ENCODE measurements at places on chromosomes 6 and 20. TPM values are rescaled to one million over a fixed set of nuclear protein-coding genes. Genes with fewer than 3 reads are reported as not detected.

- no peak for DNase-seq
These were observed 7.2 kb downstream of the HLA-G start for GRCh38 chr6:29834564-29835436.

DNA sequence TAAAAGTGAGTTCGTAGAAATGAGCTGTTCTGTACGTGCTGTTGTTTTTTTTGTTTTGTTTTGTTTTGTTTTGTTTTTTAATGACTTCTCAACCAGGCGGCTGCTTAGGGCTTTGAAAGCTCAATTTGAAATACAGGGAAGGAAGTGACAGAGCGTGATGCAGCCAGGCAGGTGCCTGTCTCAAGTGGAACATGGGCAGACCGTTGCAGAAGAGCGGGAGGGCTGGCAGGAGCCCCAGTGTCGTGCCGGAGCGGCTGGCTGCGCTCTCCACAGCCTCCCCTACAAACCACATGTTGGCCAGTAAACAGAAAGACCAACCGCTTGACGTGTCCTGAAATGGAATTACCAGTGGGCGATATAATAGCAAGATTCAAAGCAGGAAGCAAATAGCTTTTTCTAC lies 164.9 kb upstream of the RREB1 start:
- no peak for DNase-seq

GRCh38 chr20:17155401-17155800 lies 71.4 kb upstream of the PCSK2 start:
- DNase-seq, result no peak

GRCh38 chr20:24470746-24471582 lies 1.5 kb downstream of the SYNDIG1 start:
- no peak for DNase-seq

Gene NCOA7
- 33.7 TPM for polyA plus RNA-seq

Gene KCNK15
- polyA plus RNA-seq, result 0.64 TPM

Gene NKAPL
- polyA plus RNA-seq, result 0.91 TPM

Gene TNF
- polyA plus RNA-seq, result 0.29 TPM

Gene ID4
- polyA plus RNA-seq, result 41.8 TPM

Gene C6orf47
- polyA plus RNA-seq, result 18.6 TPM

Gene HINT3
- polyA plus RNA-seq, result 36.5 TPM

Gene FLOT1
- 103 TPM for polyA plus RNA-seq
